GM23248 (cell line): ENCODE measurements at places on chromosomes 13 and 19. TPM values are rescaled to one million over a fixed set of nuclear protein-coding genes. Genes with fewer than 3 reads are reported as not detected.

Gene DPF1
- 2.4 and 5.2 TPM in 2 replicates for total RNA-seq

Gene CGB5
- not detected in 2 replicates for total RNA-seq

Gene LHB
- total RNA-seq: not detected in 2 replicates

Gene RUVBL2
- 177 TPM in 2 replicates for total RNA-seq

- H3K27me3 ChIP-seq: no peaks in the 10 kb centered on the region
- no peak overlapping the region for H3K27ac ChIP-seq
- H3K4me3 ChIP-seq: no peak overlapping the region
- DNase-seq: no peak
Observed at GRCh38 chr13:57899096-57899495, 267.6 kb downstream of the PCDH17 start.

GRCh38 chr13:32079587-32079986 lies 48.0 kb downstream of the FRY start:
- H3K36me3 ChIP-seq: no peaks in the 10 kb centered on the region
- H3K4me3 ChIP-seq: no peak overlapping the region
- H3K4me1 ChIP-seq: no peaks in the 10 kb centered on the region
- H3K27ac ChIP-seq: no peak overlapping the region
- DNase-seq: no peak

DNA sequence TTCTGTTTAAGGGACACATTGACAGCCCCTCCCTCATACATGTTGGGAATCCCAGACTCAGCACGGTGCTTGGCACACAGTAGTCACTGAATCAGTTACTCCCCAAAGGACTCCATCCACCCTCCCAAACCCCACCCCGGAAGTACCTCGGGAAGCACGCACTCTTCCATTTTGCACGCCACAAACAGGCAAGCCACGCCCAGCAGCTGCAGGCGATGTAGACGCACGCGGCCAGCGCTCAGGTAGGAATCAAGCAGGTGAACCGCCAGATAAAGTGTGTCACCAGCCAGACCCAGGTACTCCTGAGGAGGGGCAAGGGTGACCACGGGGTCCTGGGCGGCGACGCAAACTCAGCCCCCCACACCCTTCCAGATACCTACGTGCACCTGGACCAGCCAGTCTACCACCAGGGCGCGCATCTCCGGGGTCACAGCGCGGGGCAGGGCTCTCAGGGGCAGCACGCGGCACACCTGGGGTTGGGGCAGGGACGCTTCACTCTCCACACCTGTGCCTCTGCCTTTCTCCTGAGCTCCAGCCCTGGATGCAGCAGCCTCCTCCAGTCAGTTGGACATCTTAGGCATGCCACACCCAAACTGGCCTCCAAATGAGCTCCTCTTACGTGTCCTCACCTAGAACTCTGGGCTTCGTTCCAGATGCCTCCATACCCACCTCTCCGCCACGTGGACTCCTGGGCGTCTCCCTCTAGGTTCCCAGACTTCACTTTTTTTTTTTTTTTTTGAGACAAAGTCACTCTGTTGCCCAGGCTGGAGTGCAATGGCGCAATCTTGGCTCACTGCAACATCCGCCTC lies 1.9 kb downstream of the CCNP start:
- peaks cover 14% of the 10 kb centered on the region for H3K4me1 ChIP-seq
- DNase-seq: no peak
- no peaks in the 10 kb centered on the region for H3K27me3 ChIP-seq
- no peak overlapping the region for H3K27ac ChIP-seq

DNA sequence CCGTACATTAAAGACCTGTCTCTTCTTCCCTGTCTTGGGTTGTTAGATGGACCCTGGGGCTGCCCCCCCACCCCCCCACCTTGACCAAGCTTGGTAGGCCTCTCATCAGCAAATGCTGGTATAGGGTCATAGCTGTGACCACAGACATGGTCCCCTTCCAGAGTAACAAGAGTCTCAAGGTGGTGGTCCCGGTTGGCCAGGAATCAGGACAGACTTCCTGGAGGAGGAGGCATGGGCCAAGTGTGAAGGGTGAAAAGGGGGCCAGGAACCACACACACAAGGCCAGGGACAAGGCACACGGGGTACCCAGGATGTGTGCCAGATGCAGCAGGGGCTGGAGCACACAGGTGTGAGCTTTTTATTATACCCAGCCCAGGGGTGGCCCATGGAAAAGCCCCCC lies 1.1 kb upstream of the MRI1 start:
- peaks cover 12% of the 10 kb centered on the region; the same call in 1 of the 2 replicates for H3K36me3 ChIP-seq
- no peak overlapping the region for H3K27ac ChIP-seq
- DNase-seq: no peak

DNA sequence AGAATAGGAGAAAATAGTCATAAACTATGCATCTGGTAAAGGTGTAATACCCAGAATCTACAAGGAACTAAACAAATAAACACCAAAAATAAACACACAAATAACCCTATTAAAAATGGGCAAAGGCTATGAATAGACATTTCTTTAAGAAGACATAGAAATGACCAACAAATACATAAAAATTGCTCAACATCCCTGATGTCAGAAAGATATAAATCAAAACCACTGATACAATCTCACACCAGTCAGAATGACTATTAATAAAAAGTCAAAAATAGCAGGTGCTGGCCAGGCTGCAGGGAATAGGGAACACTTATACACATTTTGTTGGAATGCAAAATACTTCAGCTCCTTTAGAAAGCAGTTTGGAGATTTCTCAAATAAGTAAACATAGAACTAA lies 352.1 kb upstream of the SLITRK1 start:
- H3K4me3 ChIP-seq: no peak overlapping the region
- no peaks in the 10 kb centered on the region for H3K27me3 ChIP-seq
- DNase-seq: no peak
- H3K36me3 ChIP-seq: no peaks in the 10 kb centered on the region

DNA sequence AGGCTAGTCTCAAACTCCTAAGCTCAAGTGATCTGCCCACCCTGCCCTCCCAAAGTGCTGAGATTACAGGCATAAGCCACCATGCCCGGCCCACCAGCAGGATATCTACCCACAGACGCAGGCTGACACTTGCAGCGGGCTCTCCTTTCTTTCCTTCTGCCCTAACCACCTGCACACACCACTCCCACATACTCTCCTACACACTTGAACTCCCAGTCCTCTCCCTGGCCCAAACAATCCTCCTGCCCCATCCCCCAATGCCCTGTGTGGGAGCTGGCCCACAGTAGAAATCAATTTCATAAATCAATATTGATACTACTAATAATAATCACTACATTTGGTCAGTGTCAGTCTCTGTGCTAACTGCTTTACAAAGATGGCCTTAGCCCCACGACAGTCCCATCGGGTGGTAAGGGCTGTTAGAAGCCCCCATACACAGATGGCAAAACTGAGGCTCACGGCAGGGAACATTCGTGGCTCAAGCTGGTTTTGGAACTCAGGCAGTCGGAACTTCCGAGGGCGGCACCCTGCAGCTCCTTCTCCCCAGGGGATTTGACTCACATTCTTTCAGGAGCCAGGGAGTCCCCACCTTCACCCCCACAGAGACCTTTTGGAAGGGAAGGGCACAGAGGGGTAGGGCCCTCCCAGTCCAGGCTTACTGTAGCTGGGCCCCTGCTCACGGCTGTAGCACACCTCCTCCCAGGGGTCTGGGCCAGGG lies 3.4 kb upstream of the DPF1 start:
- no peaks in the 10 kb centered on the region for H3K36me3 ChIP-seq
- no peak overlapping the region for H3K4me3 ChIP-seq
- H3K27me3 ChIP-seq: no peaks in the 10 kb centered on the region
